ENCODE measurements at places on chromosomes 5 and 9.

GRCh38 chr5:122368510-122369251 lies 56.6 kb downstream of the SNCAIP start:
- DNase-seq: no peak

- no peak for DNase-seq
These were observed 1.5 kb downstream of the LCN2 start for GRCh38 chr9:128150594-128151308.

GRCh38 chr5:52041842-52042241 lies 658.6 kb downstream of the ISL1 start:
- DNase-seq: no peak

DNA sequence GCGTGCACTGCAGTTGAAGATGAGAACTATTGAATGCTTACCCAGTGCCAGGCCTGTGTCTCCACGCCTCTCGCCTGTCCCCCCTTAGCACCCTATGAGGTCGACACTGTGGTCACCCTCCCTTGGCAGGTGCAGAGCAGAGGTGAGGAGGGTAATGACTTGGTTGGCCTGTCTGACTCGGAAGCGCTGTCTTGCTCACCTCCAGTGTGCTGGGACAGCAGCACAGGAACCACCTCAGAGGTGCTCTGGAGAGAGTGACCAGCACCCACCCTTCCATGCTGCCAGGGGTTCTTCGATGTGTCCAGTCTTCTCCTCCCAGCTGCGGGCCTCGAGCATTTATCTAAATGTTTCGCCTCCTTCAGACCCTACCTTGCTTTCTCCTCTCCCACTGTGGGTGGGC lies 178.3 kb upstream of the IRX2 start:
- no peak for DNase-seq

GRCh38 chr5:160347448-160347847 lies 23.0 kb downstream of the C1QTNF2 start:
- DNase-seq: no peak

DNA sequence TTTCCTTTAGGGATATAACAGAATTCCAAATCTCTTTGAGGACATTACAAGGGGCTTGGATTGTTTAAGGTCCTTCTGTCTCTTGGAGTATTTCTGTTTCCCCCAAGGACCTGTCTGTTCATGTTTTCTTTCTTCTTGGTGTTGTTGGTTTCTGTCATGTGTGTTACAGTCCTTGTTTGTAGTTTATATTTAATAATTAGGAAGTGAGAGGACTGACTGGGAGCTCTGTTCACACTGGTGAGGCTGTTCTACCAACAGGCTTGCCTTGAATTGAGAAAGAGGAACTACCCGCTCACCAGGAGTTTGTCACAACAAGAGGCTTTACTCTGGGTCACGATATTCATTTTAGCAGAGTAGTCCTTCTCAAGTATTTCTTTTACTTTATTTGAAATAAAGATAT lies 119.2 kb upstream of the SV2C start:
- DNase-seq: no peak

- DNase-seq: no peak
These were observed 22.2 kb upstream of the CEP78 start for GRCh38 chr9:78213712-78214111.

GRCh38 chr9:127491516-127491915 lies 40.2 kb downstream of the LRSAM1 start:
- no peak for DNase-seq

- no peak for DNase-seq
These were observed 103.1 kb downstream of the KCNIP1 start for GRCh38 chr5:170606941-170607340.

DNA sequence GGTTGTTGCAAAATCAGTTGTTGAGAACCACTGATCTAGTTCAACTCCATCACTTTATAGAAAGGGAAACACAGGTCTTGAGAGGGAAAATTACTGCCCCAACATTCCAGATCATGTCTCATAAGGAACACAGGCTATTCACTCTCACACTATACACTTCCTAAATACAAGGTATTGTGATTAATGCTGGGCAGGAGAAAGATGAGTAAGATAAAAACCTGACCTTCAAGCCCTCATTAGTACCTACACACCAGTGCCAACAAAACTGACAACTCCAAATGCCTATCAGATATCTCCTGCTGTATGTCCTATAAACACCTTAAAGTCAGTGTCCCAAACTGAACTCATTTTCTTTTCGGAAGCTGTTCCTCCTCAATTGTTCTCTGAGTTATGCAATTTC lies 8.2 kb downstream of the GNE start:
- DNase-seq: no peak

DNA sequence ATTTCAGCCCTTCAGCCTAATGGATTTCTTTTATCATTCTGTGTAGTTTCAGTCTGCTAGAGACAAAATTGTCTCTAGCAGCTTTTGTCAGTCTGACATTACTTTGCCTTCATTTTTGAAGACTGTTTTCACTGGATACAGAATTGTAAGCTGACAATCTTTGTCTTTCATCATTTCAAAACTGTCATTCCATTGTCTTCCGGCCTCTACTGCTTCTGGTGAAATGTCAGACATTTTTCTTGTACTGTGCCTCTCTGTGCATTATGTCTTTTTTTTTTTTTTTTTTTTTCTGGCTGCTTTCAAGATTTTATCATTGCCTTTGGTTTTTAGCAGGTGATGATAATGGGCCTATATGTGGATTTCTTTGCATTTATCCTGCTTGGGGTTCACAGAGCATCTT lies 51.3 kb upstream of the ZNF169 start:
- DNase-seq: no peak

DNA sequence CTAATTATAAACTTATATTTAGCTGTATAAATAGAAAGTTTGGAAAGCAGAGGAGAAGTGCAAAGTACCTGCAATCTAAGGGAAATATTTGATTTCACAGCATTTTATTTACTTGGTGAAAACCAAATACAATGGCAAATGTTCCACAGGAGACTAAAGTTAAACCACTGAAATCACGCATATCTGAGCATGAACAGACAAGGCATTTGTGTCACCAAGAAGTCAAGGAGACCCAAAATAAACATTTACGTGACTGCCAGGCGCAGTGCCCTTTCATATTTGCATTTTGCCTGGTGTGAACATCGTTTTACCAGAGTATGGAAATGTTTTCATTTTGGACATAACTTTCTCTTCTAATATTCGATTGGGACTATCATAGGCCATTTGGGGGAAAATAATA lies 20.6 kb downstream of the UGCG start:
- no peak for DNase-seq

GRCh38 chr5:170178814-170179213 lies 54.0 kb upstream of the C5orf58 start:
- no peak for DNase-seq

DNA sequence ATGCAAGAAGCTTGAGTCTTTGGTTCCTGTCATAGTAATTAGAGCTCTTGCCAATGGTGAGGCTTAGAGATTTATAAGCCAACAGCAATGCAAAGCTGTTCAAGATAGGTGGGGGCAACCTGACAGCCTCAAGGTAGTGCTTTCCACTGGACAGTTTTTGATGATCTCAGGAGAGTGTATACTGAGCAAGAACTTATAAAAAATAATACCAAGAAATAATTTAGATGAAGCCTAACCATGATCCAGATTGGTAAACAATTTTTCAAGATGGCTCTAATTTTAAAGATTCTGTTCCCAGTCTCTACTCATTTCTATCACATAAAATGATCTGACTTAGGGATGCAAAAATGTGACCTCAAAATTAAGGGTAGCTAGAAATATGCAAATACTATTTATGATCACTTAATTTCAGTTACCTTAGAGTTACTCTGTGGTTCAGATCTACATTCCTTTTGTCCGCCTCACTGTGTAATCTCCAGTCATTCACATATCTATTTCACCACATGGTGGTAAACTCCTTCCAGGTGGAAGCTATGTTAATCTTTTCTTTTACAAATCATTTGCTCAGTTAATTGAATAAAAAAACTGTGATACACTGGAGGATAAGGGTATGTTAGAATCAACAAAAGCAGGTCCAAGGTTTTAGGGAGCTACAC lies 1228.0 kb upstream of the C9orf72 start:
- DNase-seq: no peak

- no peak for DNase-seq
These were observed 64.1 kb upstream of the CXCL14 start for GRCh38 chr5:135642934-135643333.

- DNase-seq: peak; percentile 48
These were observed 29.9 kb downstream of the CSF2 start for GRCh38 chr5:132103332-132103951.

- no peak for DNase-seq
These were observed 120.4 kb upstream of the RETREG1 start for GRCh38 chr5:16737209-16737608.

GRCh38 chr5:106080535-106080934 lies 1590.2 kb downstream of the EFNA5 start:
- DNase-seq: no peak

DNA sequence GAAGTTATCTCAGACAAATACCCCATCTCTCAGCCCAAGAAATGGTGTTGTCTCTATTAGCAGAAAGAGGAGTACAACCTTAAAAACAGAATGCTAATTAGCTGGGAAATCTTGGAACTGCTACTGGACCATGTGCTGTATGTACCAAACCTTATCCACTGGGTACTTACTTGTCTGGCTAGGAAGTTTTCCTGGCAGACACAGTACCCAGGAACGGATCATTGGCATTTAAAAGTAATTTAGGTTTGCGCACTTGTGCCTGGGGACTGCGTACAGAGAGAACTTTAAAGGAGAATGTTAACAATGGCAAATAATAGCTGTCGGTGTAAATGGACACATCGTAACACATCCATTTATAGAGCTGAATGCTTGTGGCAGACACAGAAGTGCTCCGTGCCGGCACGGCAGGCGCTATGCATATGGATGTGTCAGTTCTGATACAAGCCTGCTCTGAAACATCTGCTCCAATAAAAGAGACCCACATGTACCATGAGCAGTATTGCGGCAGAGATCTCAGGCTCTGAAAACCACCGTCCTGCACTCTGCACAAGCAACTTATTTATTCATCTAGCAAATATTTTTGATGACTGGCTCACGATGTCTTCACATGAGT lies 290.6 kb upstream of the PANK3 start:
- no peak for DNase-seq

GRCh38 chr5:38284384-38284783 lies 26.0 kb downstream of the EGFLAM start:
- no peak for DNase-seq
